H7 (cell line): ENCODE measurements at places on chromosomes 3 and 15. TPM values are rescaled to one million over a fixed set of nuclear protein-coding genes. Genes with fewer than 3 reads are reported as not detected.

Gene P4HTM
- 17.6 and 22.4 TPM in 2 replicates for total RNA-seq

Gene THSD4
- total RNA-seq = 3.3 and 3.9 TPM in 2 replicates

Gene TRH
- total RNA-seq = 0.41 and 0.59 TPM in 2 replicates

Gene SPATA12
- total RNA-seq = 0.14 TPM in 1 of 2 replicates, not detected in the other

Gene SCN5A
- total RNA-seq = 2.9 and 8.1 TPM in 2 replicates

Gene AGBL1
- not detected in 2 replicates for total RNA-seq

DNA sequence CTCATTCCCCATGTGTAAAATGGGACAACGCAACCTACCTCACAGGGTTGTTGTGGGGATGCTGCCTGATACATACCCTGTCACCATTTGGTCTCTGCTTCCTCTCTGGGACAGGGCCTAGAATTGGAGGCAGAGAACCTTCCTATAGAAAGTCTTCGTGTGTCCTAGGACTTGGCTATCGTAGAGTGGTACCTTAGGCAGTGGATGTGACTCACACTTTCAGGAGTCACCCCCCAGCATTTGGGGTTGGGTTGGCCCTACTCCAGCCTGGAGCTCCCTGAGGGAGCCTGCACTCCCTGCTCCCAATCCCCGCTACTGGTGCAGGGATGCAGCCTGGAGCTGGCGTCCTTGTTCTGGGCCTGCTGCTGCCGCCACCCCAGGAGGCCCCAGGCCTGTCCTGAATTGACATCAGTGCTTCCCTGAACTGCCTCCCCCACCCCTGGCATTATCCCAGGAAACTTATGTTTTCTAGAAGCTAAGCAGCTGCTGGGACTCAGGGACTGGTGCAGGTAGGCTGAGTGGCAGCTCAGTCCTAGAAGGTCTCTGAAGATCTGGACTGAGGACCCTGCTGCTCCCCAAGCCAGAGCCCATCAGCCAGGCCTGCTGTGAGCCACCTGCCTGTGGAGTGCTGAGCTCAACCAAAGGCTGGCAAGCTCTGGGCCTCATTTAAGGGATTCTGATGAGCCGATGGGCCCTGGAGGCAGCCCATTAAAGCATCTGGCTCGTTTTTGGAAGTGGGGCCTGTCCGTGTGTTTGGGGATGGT lies 9.9 kb downstream of the C15orf39 start:
- DNase-seq = no peak

DNA sequence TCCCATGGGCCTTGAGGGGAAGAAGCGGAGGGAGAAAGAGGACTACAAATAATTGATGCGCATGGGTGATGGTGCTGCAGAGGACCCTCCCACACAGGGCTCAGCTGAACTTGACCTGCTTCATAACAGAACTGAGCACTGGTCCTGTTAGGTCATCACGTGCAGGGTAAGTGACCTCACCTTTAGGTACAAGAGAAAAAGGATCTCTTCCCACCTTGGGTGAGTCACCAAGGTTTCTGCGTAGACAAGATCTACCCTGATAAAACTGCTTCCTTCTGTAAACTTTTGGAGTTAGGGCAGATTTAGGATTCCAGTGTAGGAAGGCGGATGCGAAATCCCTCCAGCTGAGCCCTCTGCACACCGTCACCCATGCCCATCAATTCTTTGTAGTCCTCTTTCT lies 67.1 kb downstream of the FEM1B start:
- no peak for DNase-seq

DNA sequence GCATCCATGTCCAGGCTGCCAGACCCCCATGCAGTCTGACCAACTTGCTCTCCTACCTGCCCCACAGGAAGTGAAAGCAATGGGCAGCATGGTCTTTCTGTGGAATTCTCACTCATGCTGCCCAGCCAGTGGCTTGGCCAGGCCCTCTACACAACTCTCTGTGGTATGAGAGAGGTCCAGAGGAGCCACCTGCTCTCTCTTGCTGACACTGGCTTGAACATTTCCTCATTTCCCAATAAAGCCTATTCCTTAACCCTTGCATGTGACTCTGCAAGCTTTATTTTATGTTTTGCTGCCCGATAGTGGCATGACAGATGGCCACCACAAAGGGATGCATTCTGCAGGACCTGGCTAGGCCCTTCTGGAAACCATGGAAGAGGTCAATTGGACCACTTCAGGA lies 53.8 kb downstream of the CCR1 start:
- DNase-seq = no peak

DNA sequence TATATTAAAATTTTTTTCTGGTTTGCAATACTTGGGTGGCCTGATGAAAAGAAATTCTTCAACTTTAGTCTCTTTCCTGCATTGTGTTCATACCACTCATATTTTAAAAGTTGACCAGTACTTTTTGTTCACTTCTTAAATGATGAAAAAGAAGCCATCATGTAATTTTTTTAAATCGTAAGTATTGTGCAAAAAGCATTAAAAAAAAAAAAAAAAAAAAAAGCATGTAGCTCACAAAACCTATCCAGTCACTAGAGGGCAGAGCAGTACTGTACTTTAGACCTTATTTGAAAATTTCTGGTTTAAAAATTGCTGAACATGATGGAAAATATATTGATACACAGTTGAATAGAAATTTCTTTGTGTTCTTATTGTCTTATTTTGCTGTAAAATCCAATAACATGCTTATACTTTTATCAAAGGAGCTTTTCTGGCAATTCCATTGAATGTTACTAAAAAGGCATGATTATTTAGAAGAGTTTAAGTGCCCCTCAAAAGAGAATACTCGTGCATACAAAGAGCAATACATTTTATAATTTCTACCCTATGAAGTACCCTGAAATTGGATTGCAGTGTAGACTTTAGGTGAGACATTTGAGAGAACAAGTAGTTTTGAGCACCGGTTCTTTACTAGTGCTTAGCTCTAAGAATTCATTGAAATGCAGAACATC lies 137.7 kb downstream of the BBX start:
- no peak for DNase-seq

DNA sequence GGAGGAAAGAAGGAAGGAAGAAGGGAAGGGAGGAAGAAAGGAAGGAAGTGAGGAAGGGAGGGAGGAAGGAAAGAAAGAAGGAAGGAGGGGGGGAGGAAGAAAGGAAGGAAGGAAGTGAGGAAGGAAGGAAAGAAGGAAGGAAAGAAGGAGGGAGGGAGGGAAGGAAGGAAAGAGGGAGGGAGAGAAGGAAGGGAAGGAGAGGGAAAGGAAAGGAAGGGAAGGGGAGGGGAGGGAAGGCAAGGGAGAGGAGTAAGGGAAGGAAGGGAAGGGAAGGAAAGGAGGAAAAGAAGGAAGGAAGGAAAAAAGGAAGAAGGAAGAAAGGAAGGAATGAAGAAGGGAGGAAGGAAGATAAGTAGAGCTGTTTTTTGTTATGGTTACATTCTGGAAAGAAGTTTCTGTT lies 141.2 kb downstream of the LRRC3B start:
- DNase-seq = no peak

DNA sequence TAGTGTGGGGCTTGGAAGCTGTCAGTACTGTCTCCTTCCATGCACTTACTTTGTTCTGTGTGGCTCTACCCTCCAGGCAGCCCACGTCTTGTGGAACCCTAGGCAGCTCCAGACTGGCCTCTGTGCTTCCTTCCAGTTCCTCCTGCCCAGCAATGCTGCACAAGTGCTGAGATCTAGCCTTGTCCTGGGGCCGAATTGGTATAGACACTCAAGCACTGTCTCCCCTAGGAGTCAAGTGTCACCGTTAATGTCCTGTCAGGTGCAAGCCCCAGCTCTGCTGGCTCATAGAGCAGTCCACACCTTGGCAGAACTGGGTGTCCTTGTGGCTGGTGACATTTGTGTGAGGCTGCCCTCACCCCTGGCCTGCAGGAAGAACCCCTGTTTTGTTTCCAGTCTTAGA lies 130.1 kb downstream of the EEFSEC start:
- DNase-seq = no peak

- DNase-seq = no peak
Observed at GRCh38 chr3:56491566-56491965, 23.3 kb upstream of the ERC2 start.

GRCh38 chr3:44996556-44996969 lies 20.5 kb downstream of the EXOSC7 start:
- no peak for DNase-seq
